ENCODE measurements at places on chromosomes 6 and 20.

DNA sequence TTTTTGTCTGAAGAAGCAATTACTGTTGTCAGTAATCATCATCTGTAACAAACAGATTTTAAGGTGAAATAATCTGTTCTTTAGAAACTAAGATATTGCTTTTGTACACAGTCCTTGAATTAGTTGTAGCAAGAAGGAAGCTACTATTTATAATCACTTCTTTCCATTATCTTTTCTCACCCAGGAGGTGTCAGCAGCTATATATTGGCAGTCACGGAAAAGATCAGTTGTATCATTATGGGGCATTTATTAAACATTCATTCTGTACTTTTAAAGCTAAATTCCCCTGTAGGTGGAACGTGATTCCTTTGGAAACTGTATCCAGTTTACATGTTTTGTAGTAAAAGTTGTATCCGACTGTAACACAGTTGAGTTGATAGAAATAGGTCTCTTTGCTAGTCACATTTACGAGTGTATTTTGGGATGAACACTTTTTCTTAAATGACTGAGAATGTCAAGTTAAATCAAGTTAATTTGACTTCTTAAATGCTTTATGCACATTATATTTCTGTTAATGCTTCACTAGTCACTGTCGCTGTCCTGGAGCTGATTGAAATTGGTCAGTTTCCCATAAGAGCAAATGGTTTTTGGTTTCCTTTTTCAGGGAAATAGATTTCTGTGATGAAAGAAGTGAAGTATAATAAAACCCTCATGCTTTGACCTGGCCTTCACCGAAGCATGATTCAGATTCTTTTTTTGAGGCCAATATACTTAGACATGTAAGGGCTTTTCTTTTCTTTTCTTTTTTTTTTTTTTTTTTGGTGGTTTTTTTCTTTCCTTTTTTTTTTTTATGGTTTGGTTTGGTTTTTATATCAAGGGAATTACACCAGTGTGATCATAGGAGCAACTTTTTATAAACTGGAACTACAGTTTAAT, 5.1 kb downstream of the QKI start:
- DNase-seq, result no peak

DNA sequence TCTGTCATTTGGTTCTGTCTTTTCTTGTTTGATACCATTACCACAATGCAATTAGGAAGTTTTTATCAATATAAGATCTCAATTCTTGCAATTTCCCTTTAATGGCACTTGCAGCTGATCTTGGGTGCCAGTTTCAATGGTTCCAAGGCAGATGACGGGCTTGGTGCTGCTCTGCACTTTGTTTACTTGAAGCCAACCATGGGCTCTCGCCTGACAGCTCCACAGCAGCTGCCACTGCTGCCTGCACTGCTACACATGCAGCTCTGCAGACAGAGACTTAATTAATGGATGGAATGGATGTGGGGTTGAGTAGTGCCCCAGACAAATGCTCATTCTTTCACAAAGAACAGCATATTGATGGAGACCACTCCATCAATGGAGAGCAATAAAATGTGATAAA, 1024.3 kb upstream of the EPHA7 start:
- no peak for DNase-seq

GRCh38 chr6:45548657-45549515, 171.2 kb upstream of the SUPT3H start:
- no peak for DNase-seq

DNA sequence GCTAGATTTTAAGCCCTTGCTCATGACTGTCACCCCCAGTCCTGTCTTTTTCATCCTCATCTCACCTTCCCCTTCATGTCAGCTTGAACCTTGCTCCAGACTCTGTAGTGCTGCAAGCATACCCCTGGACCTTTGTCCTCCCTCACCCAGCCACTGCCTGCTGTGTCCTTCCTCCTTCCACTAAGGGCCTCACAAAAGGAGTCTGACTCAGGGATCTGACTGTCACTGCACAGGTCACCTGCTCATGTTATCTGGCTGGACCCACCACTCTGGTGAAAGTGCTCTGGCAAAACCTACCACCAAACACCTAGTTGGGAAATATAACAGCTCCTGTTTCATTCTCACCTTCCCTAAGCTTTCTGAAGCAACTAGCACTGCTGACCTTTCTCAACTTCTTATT, 151.4 kb downstream of the INSM1 start:
- no peak for DNase-seq

- no peak for DNase-seq
Observed at GRCh38 chr6:145161501-145161900, 573.8 kb downstream of the EPM2A start.

DNA sequence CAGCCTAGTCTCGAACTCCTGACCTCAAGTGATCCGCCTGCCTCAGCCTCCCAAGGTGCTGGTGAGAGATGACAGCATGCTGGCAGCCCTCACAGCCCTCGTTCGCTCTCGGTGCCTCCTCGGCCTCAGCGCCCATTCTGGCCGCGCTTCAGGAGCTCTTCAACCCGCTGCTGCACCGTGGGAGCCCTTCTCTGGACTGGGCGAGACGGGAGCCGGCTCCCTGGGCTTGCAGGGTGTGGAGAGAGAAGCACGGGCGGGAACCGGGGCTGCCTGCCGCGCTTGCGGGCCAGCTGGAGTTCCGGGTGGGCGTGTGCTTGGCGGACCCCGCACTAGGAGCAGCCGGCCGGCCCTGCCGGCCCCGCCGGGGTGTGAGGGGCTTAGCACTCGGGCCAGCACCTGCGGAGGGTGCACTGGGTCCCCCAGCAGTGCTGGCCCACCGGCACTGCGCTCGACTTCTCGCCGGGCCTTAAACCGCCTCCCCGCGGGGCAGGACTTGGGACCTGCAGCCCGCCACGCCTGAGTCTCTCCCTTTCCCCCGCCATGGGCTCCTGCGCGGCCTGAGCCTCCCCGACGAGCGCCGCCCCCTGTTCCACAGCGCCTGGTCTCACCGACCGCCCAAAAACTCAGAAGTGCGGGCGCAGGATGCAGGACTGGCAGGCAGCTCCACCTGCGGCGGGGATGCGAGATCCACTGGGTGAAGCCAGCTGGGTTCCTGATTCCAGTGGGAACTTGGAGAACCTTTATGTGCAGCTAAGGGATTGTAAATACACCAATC, 31.5 kb upstream of the RANBP9 start:
- no peak for DNase-seq

GRCh38 chr6:14717307-14717706, 528.6 kb upstream of the JARID2 start:
- no peak for DNase-seq
